ENCODE measurements at places on chromosomes 7 and 10.

- DNase-seq = no peak
Measured at GRCh38 chr7:94882891-94883290, 24.5 kb upstream of the PPP1R9A start.

GRCh38 chr10:51214207-51215196, 140.2 kb downstream of the PRKG1 start:
- no peak for DNase-seq

DNA sequence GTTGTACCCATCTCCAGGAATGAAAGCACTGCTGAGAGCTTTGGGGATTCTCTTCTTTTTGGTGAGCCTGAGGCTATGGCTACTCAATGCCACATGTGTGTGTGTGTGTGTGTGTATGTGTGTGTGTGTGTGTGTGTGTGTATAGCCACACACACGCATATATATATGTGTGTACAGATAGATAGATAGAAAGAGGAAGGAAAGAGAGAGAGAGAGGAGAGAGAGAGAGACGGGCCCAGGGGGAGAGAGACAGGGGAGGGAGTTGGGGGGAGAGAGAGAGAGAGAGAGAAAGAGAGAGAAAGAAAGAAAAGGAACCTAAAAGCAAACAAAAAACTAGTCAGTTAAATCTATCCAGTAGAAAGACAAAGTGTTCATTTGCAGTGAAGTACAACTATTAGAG, 8.3 kb downstream of the SLC13A4 start:
- no peak for DNase-seq

DNA sequence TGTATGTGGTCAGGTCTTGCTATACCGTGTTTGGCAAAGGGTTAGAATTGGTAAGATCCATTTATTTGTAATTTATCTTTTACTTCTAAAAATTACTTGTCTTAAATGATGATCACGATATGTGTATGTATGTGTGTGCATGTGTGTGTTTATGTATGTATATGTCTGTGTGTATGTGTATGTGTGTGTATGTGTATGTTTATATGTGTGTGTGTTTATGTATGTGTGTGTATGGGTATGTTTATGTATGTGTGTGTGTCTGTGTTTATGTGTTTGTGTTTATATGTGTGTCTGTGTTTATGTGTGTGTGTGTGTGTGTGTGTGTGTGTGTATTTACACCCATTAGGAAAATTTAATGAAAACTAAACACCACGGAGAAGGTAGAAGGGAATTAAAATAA, 176.9 kb upstream of the FZD8 start:
- DNase-seq = no peak

DNA sequence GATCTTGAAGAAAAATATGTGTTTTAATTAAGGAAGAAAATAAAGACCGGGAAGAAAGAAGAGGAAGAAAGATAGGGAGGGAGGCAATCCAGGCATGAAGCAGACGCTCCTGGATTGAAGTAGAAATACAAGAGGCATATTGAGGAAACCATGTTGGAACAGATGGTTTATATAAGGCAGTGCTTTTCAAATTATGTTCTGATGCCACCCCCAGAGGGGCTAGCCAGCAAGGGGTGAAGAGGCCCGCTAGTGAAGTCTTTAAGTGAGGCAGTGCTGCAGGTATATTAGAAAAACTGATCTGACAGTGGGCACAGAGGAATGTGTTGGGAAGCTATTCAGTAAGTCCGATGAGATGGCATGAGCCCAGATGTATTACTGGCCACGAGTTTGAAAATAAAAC, 40.1 kb downstream of the REEP3 start:
- DNase-seq = no peak

- DNase-seq = no peak
Measured at GRCh38 chr7:2526659-2527504, 7.3 kb downstream of the LFNG start.

DNA sequence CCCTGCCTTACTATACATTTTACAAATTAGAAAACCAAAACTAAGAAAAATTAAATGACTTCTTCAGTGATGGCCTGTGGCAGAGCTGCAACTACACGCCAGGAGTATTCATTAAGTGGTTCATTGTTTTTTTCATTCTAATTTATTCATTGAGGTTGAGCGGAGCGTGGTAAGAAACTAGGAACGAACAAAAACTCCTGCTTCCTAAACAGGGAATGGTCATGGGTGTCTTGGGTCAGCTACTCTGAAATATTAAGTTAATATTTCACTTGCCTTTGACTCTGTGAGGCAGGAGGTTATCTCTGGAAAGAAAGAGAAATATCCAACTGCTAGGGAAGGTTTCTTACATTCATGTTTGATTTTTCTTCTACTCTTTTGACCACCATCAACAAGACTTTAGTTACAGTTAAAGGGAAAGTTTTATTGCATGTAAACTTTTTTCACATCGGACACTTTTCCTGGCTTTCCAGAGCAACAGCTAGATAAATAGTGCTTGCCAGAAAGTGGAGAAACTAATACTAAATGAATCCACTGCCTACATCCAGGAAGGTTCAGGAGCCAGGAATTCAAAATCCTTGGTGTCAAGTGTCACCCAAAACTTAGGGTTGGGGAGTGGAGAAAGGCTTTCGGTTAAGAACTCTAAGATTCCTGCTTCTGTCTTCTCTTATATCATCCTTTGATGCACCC, 896 bp upstream of the GNG11 start:
- no peak for DNase-seq

- no peak for DNase-seq
Measured at GRCh38 chr7:140017543-140017942, 45.2 kb downstream of the PARP12 start.

- DNase-seq = no peak
Measured at GRCh38 chr7:136677471-136678365, 190.7 kb upstream of the CHRM2 start.

DNA sequence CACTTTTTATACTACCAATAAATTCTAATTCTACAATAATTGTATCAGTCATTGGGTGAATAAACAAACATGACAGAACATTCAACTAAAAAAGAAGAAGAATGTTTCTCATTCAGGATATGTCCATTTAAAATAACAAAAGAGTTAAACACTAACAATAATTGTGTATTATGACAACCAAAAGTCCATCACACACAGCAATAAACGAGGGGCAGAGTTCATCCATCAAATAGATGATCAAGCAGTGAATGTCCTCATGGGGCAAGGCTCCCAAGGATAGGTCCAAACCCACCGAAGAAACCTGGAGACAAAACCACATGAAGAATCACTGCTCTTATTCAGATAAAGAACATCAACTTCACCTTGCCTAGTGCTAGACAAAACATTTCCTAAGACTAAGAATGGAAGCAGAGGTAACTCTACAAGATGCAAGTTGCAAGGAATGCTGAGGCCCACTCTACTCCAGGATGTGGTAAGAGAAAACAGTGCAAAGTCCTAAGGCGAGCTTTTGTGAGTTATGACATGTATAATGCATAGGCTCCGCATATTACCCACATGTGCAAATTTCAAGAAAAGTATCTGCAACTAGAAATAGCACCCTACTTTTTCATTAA, 115.1 kb downstream of the PARD3 start:
- DNase-seq = no peak

GRCh38 chr7:1388703-1389335, 70.5 kb downstream of the MICALL2 start:
- no peak for DNase-seq

GRCh38 chr10:71124921-71125748, 87.2 kb upstream of the UNC5B start:
- no peak for DNase-seq

DNA sequence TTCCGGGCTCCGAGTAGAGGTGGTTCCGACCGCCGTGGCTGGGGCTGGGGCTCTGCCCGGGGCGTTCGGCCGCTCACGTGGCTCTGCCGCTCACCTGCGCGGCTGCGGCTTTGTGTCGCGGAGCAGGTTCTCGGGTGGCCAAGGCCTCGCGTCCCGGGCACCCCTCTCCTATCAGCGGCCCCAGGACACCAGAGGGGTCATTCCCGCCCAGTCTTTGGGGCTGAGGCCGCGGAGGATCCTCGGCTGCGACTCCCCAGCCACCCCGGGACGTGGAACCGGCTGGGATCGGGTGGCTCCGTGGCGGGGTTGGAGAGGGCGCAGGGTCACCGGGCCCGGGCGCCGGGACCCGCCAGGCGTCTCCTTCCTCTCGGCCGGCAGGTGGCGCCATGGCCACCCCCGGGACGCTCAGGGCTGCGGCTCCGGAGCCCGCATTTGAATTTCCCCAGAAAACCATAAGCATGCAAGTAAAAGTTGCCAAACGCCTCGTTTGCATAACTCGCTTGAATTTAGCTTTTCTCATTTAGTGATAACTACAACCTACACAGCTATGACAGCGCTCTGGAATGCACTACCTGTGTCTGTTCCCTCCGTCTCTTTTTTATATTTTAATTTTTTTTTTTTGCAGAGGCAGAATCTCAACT, 1.2 kb downstream of the COL26A1 start:
- DNase-seq = peak; percentile 52

DNA sequence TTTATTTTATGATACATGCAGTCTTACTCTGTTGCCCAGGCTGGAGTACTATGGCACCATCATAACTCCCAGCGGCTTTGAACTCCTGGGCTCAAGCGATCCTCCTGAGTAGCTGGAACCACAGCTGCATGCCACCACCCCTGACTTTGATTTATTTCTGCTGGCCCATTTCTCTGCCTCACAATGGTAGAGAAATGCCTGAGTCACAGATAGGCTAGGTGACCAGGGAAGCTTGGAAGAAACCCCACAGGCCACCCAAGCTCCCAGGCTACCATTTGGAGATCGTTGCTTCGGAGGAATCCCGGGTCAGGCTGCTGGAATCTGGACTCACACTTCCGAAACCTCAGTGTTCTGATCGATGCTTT, 17.4 kb upstream of the BAIAP2L1 start:
- no peak for DNase-seq

- DNase-seq = no peak
Measured at GRCh38 chr10:5723692-5724091, 39.1 kb downstream of the TASOR2 start.

GRCh38 chr10:132637477-132638129, 100.0 kb downstream of the INPP5A start:
- no peak for DNase-seq

- no peak for DNase-seq
Measured at GRCh38 chr7:101200504-101200861, 353 bp downstream of the MOGAT3 start.

GRCh38 chr10:132564249-132564605, 26.6 kb downstream of the INPP5A start:
- DNase-seq = no peak

- DNase-seq = no peak
Measured at GRCh38 chr7:112970771-112971170, 115.9 kb downstream of the GPR85 start.
